ENCODE measurements at places on chromosomes 12 and 14.

- no peak for DNase-seq
These were observed 16.4 kb upstream of the SRP54 start for GRCh38 chr14:34966413-34966812.

DNA sequence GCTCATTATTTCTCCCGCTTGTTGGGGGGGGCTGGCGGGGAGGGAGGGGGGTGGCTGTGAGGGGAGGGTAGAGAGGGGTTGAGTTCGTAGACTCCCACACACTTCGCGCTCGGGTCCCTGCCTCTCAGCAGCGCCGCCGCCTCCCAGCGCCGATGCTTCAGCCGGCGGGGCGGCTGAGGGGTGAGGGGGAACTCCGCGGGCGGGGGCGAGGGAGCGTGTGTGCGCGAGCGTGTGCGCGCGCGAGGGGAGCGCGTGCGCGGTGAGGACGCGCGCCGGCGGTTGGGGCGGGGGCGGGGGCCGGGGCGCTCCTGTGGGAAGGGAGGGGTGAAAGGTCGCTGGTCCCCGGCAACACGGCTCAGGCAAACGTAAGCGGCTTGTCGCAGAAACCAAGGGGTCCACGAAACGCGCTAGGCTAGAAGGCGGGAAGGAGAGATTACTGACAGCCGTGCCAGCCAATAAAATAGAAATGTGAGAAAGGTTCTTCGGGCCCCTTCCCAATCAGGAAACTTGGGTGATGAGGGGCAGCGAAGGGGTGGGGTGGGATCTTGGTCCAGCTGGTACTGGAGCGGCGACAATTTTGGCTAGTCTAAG is 343 bp upstream of the NOVA1 start:
- peak; percentile 89 for DNase-seq

DNA sequence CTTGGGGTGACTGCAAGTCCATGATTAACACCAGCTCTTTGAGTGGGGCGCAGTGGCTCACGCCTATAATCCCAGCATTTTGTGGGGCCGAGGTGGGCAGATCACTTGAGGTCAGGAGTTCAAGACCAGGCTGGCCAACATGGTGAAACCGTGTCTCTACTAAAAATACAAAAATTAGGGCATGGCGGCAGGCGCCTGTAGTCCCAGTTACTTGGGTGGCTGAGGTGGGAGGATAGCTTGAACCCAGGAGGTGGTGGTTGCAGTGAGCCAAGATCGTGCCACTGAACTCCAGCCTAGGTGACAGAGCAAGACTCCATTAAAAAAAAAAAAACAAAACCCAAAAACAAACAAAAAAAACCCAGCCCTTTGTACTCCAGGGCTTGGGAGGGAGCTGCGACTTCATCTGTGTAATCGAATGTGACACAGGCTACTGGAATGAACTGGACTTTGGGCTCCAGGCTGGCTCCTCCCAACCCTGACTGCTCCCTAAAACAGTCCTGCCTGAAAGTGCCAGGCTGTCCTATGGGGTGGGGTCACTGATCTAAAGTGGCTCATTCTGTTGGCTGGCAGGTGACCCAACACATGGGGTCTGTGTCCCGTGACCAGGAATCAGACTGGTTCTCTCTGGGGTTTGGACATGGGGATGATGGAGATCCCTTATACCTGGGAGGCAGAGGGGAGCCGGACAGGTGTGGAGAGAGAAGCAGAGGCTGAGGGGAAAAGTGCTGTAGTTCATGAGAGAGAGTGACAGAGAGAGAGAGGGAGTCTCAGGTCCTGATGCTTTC is 9.3 kb upstream of the C12orf43 start:
- no peak for DNase-seq

DNA sequence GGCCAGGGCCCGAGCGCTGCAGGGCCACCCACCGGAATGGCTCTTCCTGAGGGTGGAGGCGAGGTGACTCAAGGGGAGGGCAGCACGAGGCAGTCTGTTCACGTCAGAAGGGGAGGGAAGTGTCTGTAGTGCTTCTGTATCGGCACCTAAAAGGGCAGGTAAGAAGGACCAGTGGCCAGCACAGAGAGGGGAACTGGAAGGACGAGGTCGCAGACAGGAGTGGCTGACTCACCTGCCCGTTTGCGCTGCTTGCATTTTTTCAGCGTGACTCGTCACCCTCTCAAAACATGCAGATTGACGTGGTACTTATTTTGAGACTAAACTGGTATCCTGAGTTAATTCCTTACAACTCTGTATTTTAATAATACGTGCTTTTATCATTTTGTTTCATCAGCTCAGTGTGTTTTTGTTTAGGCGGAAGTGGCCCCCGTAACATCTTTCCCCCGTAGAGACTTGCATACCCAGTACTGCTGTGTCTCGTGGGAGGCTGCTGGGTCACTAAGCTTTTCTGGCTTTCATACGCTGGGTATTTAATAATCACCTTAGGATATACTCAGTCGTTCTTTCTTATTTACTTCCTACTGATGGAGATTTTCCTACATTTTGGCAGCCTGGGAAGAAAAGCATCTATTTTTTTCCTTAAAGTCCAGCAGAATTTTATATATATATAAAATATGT is 26.4 kb downstream of the SFSWAP start:
- peak; percentile 58 for DNase-seq

GRCh38 chr12:93200291-93200917 is 177.3 kb upstream of the NUDT4 start:
- DNase-seq, result no peak

DNA sequence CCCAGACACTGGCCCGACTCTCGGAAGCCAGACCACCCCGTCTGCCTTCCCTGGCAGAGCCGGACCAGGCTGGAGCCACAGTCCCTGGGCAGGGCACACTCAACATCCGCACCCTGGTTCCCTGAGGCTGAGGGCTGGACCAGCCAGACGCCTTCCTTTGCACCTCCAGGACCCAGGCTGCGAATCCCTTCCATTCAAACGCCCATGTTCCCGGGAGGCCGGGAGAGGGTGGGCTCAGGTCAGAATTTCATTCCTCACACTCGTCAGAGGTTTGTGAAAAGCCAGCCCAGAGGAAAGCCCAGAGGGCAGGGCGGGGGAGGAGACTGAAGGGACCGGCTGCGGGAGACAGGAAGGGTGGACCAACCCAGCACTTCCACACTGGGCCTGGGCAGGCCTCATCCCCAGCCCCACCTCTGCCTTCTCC is 58.7 kb downstream of the LRRC74A start:
- peak; percentile 31 for DNase-seq

DNA sequence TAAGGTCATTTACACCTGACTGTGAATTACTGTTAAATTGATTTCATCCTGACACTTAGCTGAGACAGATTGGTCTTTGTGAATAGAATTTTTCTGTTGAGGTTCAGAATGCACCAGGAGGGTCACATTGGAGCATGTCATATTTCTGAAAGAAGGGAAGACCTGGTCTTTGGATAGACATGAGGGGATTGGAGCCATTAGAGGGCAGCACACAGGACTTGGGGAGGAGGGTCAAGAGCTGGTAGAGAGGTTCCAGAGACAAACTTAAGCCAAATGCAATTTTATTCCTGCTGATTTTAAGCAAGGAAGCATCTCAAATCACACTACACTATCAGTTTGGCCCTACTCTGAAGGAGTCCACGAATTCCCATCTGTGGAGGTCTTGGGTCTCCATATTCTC is 41.1 kb downstream of the GUCY2C start:
- no peak for DNase-seq

GRCh38 chr14:92351750-92352149 is 28.8 kb downstream of the SLC24A4 start:
- no peak for DNase-seq

DNA sequence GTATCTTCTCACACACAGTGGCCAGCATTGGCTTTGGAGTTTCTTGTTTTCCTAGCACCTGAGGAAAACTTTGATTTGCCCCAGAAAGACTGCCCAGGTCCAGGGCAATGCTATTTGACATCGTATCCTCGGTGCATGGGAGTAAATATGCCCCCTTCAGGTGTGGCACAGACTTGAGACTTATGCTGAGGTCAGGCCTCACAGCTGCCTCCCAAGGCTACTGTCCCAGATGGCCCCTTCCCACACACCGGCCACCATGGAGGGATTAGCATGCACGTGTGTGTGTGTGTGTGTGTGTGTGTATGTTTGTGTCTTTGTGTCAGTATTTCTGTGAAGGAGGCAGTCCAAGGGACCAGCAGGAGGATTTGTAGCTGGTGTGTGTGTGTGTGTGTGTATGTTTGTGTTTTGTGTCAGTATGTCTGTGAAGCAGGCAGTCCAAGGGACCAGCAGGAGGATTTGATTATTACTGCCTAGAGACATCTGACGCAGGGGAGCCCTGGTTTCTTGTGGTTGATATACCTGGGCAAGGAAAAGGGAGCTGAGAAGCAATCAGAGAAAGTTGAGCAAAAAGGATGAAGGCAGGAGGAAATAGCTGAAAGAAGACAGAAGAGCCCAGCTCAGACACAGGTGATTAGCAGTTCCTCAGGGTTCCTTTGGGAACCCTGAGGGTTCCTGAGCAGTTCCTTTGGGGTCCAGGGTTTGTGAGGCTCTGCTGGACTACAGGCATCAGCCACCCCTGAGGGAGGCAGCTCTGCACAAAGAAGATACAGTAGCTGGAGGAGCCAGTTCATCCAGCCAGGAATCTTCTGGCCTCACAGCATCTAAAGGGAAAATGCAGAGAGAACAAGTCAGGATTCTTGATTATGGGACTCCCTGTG is 42.2 kb downstream of the COX16 start:
- DNase-seq, result no peak

DNA sequence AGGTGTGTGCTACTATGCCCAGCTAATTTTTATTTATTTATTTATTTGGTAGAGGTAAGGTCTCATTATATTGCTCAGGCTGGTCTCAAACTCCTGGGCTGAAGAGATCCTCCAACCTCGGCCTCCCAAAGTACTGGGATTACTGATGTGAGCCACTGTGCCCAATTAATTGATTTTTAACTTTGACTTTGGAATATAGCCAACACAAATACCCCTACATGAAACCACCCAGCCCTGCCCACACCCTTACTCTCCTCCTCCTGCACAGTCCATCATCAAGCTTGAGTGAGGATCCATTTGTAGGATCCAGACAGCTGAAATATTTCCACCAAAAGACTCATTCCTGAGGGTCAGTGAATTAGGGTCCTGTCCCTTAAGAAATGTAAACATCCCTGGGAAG is 3.3 kb upstream of the TEAD4 start:
- no peak for DNase-seq

GRCh38 chr12:13442457-13442856 is 245.9 kb downstream of the EMP1 start:
- DNase-seq, result no peak

DNA sequence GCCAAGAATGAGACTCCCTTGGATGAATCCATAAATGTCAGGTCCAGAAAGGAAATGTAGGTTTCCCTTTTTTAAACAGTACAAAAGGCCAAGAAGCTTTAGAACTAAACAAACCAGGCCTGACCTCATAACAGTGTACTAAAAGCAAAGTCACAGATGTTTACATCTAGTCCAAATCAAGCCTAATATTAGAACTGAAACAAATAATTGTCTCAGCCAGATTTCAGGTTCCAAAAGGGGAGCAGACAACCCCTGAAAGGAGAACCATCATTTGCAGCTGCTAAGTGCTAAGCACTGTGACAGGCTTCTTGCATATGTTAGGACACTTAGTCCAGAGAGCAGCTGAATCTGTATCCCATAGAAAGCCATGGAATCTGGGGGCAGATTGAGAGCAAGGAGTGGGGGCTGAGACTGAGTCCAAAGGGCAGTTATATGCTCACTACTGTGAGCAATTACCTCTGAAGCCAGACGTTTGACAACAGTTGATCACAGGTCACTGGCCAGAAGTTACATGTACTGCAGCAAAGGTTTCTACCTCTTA is 90.1 kb downstream of the STXBP6 start:
- DNase-seq, result no peak

DNA sequence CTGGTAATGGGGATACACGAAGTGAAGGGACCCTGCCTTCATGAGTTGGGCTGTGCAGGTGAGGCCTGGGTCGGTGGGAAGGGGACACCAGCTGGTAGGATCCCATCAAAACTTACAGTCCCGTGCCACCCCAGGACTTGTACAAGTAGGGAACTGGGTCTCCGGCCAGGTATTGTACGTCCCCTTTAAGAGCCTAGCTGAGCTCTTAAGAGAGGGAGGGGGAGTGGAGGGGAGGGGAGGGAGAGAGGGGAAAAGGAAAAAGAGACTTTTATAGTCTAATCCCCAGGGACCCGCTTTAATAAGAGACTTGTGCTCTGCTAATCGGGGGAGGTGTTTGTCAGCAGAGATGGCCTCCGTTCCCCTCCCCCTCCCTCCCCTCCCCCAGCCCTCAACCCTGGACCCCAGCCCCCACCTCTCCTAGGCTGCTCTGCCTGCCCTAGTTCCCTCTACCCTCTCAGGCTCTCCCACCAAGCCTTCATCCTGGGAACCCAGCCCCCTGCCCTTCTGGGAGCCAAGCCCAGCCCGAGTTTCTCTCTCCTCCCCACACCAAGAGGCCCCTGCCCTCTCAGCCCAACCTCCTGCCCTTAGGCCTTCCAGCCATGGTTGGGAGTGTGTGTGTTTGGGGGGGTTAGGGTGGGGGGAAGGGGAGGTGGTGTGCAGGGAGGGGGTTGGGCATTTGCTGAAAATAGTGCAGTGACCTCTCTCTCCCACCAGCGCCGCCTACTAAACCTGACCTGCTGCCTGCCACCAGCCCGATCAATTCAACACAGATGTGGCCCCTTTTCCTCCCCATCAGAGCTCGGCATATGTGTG is 2.6 kb downstream of the GDF11 start:
- peak; percentile 58 for DNase-seq

GRCh38 chr14:51776102-51776894 is 84.1 kb upstream of the GNG2 start:
- DNase-seq, result peak; percentile 76

DNA sequence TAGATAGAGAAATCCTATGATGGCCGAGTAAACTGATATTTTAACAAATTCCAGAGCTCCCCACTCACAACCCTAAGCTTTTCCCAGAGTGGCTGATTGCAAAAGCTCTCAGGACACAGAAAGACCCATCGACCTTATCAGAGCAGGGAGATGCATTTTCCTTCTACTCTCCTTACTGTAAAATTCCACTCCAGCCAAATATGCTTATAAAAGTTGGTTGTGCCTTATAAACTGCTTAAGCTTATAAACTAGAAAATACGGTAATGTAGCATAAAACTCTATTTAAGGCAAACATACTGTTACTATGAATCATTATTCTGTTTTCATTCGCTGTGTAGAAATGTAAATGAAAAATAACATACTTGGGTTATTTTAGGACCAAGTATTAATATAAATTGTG is 41.6 kb upstream of the TRHDE start:
- DNase-seq, result peak; percentile 95

GRCh38 chr12:25767606-25768005 is 190.9 kb upstream of the RASSF8 start:
- DNase-seq, result peak; percentile 79

DNA sequence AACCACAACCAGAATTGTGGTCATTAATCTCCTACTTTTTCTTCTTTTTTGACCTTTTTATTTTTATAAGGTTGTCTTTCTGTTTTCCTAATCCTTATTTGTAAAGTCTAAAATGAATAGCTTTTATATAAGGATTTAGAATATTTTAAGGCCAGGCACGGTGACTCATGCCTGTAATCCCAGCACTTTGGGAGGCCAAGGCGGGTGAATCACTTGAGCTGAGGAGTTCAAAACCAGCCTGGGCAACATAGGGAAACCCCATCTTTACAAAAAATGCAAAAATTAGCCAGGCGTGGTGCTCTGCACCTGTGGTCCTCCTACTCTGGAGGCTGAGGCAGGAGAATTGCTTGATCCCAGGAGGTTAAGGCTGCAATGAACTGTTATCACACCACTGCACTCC is 55.1 kb downstream of the IFT81 start:
- DNase-seq, result peak; percentile 82

- peak; percentile 32 for DNase-seq
These were observed 101.1 kb upstream of the DCD start for GRCh38 chr12:54749191-54749818.
